ENCODE measurements at places on chromosomes 2 and 18.

DNA sequence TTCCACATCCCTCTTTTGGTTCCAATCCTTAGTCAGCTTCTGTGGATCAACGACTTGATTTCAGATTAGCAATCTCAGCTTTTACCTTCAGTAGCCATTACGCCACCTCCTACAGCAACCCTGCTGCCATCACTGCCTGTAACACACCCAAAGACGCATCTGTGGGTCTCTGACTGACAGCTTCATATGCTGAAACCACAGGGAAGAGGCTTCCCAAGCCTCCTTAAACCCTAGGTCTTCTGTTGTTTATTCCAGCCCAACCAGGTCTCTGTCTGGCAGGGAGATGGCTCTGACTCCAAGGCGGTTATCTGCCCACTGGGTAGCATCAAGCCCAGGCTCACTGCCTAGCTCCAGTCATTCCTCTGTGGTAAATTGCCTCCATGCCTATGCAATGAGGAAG, 28.6 kb upstream of the TRIB2 start:
- no peak for DNase-seq

- no peak for DNase-seq
Measured at GRCh38 chr2:126317790-126318431, 338.0 kb upstream of the GYPC start.

DNA sequence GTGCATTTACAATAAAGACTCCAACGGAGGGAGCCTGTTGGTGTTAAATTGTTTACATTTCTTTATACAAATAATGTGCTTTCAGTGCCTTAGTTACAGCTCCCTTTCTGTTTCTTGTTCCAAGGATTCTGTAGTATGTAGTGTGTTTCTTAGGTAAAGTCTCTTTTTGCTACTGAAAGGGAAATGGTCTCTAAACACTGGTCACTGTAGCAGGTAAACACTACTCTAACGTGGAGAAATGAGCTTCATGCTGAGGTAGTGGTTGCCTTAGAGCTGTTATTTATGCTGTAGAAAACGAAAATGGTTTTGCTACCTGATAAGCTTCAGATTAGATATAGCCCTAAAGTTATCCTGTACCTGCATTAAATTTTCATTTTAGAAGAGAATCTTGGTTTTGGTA, 163.6 kb downstream of the CAPN13 start:
- DNase-seq = no peak

DNA sequence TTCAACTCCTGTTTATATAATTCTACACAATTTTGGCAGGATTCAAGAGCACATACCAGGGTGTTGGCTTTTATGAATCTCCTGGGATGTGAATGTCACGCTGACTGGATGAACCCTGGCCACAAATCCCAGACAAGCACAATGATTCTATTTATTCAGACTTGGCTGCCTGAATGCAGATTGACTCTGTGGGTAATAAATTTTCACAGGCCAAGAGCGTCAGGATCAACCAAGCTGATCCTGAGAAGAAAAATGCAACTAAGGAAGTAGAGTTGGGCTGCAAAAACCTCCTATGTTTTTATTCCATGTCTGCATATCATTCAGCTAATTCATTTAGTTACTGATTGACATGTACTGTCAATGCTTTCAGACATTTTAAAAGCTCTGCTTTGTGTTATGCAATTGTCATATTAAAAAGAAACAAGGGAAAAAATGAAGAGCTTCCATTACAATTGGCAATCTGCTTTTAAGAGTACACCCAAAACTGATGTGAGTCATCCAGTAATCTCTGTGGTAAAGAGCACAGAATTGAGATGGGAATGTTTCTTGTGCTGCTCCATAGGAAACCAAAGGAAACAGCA, 173.0 kb upstream of the REV1 start:
- DNase-seq = no peak

- DNase-seq = peak; percentile 100
Measured at GRCh38 chr2:219453671-219454590, 19.3 kb downstream of the SPEG start.

DNA sequence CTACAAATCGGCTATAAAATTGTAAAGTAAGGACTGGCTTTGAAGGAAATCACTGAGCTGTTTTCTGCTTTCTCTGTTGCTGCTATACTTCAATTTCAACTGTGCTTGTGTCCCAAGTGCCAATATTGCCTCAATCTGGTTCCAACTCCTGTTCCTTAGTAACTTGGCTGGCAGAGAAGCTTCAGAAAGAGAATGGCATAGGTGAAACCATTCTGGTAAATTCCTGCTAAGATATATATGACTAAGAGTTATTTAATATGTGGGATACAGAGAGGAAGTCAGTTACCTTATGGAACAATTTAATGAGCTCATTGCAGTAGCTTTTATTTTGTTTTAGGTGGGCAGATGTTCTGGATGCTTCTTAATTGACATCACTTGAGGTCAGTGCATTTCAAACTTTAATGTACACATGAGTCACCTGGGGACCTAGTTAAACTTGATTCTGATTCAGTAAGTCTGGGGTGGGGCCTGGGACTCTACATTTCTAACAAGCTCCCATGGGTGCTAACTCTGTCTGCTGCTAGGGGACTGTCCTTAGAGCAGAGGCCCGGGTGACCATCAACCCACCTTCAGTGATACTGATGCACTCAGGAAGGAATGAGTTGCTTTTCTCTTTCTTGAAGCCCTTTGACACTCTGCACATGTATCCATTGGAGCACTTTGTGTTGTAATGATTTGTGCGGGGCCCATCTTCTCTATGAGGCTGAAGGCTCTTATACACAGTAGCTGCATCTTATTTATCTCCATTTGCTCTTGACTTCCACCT, 47.6 kb downstream of the LIPG start:
- DNase-seq = no peak

DNA sequence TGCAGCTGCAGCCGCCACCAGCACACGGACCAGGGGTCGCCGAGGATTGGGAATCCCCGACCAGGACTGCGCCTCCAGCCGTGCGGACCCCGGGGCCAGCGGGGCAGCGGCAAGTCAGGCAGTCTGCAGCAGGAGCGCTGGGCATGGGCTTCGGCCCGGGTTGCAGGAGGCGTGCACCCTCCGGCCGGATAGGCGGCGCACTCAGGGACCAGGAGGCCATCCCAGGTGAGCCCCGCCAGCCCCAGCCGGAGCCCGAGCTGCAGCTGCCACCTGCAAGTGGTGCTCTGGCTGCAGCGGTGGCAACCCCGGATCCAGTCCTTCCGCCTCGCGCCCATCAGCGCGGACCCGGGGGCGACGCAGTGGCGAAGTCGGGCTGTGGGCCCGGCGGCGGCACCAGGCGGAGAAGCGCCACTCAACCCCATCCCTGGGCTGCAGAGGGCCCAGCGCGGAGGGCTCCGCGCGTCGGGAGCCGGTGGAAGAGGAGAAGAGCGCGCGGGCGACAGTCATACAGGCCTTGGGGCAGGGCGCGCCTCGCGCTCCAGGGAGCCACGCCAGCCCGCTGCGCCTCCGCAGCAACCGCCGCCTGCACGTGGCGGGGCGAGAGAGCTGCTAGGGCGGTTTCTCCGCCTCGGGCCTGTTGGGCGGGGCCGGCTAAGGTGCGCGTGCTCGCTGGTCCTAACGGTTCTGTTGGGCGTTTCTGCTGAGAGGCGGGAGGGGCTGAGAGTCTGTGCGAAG, 73.8 kb downstream of the RPIA start:
- no peak for DNase-seq

Measured in sigmoid colon (tissue), 7 donors.